ENCODE measurements at places on chromosomes 11 and 22.

- no peak for DNase-seq
These were observed 4.7 kb upstream of the DGAT2 start for GRCh38 chr11:75763846-75764245.

GRCh38 chr11:14065141-14065540 lies 102.6 kb downstream of the SPON1 start:
- DNase-seq, result no peak

GRCh38 chr11:11789735-11790369 lies 51.9 kb upstream of the USP47 start:
- DNase-seq, result peak; percentile 30

- DNase-seq, result peak; percentile 26
These were observed 67.5 kb downstream of the PRR5L start for GRCh38 chr11:36363361-36364268.

GRCh38 chr11:1308743-1309497 lies 512 bp downstream of the TOLLIP start:
- no peak for DNase-seq

DNA sequence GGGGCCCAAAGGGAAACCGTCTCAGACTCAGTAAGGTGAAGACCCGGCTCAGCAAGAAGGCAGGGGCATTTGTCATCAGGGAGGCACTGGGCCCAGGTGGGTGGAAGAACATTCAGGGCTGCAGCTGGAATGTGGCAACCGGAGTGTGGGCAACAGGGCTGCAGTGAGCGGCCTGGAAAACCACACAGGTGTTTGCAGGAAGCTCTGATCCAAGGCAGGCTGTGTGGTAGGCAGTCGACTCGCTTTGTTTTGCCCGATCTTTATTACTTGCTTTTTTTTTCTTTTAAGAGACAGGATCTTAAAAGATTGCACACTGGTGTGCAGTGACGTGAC lies 82.8 kb downstream of the DGCR2 start:
- no peak for DNase-seq

DNA sequence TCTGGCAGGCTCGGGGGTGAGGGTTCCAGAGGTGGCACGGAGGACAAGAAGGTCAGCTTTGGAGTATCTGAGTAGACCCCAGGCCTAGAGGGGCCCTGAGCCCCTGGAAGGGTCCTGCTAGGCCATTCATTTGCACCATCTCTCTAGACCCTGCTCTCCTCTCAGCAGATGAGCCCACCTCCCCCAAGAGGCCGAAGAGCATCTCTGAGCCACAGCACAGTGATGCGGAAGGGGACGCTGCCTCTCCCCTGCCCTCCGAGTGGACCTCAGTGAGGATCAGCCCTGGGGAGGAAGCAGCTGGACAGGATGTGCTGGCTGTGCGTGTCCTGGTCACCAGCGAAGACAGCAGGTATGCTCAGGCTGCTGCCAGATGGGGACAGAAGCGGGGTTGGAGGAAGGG lies 101.6 kb upstream of the PARVA start:
- DNase-seq, result no peak

- no peak for DNase-seq
These were observed 503.9 kb downstream of the INSC start for GRCh38 chr11:15618583-15619032.

GRCh38 chr11:18001191-18001590 lies 11.7 kb downstream of the SERGEF start:
- peak; percentile 39 for DNase-seq

DNA sequence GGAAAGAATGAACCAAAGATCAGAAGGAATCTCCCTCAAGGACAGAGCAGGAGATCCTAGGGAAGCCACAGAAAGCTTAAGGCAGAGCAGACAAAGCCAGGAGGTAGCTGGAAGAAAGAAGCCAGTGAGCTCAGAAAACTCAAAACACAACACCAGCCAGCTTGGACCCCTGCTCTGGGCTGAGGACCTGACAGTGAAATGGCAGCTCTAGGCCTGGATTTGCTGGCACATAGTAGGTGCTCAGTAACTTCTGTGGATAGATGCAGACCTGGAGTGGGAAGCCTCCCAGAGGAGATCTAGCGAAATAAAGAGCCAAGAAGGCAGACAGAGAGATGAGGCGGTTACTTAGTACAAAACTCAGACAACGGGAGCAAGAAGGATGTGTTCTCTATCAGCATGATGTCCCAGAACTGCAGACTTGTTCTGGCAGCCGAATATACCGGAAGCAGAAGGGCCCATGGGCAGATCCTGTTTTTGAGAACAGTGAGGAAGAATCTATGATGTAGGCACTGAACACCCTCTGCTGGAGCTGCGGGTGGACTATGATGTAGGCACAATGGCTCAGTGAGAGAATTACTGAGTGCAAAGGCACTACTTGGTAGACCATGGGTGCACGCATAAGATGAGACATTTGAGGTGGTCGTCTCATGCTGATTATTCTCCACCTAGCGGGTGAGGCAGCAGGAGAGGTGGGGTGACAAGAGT lies 4.8 kb downstream of the ROBO4 start:
- no peak for DNase-seq

DNA sequence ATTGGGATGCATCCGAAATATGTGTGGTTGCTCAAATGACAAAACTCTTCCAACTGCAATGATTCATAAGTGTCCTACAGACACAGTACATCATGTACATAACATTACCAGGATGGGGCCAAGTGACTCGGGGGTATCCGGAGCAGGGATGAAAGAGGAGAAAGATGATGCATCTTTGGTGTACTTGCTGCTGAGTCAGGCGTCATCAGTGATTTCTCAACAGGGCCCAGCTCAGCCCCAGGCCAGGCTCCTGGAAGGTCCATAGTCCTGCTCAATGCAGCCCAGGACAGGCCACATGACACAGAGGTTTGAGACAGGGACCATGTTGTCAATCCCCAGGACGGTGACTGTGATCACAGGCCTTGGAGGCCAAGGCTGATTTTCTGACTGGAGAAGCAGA lies 59.3 kb downstream of the GGTLC2 start:
- DNase-seq, result peak; percentile 47
